Activated naive CD4-positive, alpha-beta T cell (primary cell): ENCODE measurements at places on chromosomes 5 and 9.

GRCh38 chr5:7419846-7420245 lies 23.9 kb downstream of the ADCY2 start:
- DNase-seq = no peak

DNA sequence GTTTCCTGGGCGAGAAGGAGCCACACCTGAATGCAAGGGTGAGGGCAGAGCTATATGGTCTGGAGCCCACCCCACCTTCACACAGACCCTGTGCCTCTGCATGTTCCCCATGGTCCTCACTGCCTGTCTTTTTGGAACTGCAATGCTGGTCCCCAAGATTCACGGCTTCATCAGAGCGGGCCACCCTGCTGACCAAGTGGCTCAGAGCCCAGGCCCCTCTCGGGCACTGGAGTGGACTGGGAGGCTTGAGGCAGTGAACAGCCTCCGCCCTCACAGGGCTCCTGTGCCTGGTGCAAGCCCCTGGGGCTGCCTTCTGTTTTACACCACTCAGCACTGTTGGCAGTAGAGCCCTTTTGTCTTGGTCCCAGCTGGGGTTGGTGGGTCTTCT lies 143.2 kb downstream of the CACNA1B start:
- DNase-seq = no peak

DNA sequence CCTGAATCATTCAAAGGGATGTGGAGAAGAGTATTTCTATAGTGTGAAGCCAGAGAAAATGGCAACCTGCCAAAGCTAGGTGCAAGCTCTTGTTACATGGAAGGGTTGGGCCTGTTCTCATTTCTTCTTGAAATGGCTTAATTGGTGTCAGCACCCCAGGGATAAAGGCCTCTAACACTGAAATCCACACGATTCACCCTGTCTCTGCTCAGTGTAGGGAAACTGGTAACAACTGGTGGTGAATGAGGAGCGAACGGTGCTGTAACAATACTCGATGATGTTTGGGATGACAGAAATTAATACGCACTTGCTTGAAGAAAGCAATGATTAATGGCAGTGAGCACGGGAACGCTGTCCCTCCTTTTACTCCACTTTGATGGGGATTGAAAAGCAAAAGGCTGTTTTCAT lies 16.2 kb downstream of the PBX3 start:
- no peak for DNase-seq

- no peak for DNase-seq
Measured at GRCh38 chr5:133950821-133951612, 17.4 kb downstream of the C5orf15 start.

DNA sequence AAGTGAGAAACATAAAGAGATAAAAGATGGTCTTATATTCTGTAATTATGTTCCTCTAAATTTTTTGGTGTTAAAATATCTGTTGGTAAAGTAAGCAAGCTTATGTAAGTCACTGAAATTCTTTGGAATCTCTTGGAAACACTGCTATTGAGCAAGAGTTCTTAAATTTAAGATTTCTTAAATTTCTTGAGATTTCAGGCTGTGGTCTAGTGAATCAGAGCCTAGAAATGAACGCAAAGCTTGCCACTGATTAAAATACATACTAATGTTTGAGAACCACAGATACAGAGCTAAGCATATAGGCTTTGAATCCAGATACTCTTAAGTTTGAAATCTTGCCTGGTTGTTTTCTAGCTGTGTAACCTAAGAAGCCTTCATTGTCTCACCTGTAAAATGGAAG lies 133.4 kb downstream of the TRPM3 start:
- no peak for DNase-seq

DNA sequence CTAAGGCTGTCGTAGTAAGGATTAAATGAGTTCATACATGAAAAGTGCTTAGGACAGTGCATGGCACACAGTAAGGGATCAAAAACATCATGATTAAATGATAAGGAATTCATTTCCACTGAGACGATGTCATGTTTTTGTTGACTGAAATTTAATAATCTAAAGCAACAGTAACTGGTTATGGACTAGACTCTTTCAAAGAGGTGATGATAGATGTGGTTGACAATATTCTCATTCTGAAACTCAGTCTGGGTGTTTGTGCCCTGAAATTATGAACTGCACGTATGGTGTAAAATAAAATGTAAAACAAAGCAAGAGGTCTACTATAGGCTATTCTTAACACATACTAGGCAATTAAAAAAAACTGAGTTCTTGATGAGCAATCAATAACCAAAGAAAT lies 280.0 kb downstream of the DENND1A start:
- DNase-seq = no peak

GRCh38 chr9:227860-228259 lies 13.2 kb downstream of the DOCK8 start:
- no peak for DNase-seq

- DNase-seq = no peak
Measured at GRCh38 chr5:123809594-123810221, 297.7 kb downstream of the CSNK1G3 start.

DNA sequence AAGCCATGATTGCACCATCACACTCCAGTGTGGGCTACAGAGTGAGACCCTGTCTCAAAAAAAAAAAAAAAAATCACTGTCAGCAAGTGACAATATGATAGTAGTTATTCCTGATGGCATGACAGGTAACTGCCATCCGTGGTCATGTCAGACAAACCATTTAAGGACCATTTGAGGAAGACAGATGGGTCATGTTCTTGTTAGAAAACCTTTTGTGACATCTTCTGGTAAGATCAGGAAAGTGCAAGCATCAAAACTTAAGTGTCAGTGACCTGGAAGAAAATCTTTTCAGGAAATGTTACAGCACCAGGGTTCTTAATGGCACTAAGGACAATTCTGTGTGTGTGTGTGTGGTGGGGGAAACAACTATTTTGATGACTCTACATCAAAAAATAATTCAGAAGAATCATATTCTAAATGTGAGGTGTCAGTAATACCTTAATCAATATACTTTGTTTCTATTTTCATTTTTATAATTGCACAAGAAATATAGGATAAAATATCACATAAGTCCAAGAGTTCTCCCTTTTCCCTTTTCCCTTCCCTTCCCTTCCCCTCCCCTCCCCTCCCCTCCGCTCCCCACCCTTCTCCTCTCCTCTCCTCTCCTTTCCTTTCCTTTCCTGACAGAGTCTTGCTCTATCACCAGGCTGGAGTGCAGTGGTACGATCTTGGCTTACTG lies 17.8 kb downstream of the SLC38A9 start:
- DNase-seq = no peak

- no peak for DNase-seq
Measured at GRCh38 chr5:86885489-86886230, 267.9 kb downstream of the COX7C start.

GRCh38 chr5:149902177-149902576 lies 42.4 kb downstream of the PDE6A start:
- no peak for DNase-seq
